ENCODE measurements at places on chromosomes 13 and 19.

GRCh38 chr13:20305587-20305986 lies 73.5 kb upstream of the GJB6 start:
- DNase-seq = no peak
- H3K27me3 ChIP-seq = peaks cover 9% of the 10 kb centered on the region
- H3K4me1 ChIP-seq = no peaks in the 10 kb centered on the region
- H3K27ac ChIP-seq = no peak overlapping the region
- H3K36me3 ChIP-seq = no peaks in the 10 kb centered on the region
- H3K4me3 ChIP-seq = no peak overlapping the region

DNA sequence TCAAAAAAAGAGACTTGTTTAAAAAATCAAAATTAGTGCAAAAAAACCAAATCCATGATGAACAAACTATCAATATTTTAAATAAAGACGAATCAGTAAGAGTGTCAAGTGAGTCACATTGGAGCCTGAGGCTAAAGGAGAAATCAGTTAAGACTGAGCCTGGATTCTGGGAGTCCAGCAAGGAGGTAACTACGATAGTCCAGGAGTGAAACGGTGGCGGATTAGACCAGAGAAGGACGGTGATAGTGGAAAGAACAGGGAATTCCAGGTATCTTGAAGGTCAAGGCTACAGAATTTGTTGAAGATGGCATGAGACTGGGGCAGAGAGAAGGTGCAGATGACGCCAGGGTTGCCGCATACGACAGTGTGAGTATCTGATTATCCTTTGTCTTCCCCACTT lies 7.0 kb upstream of the NPAS1 start:
- no peaks in the 10 kb centered on the region for H3K36me3 ChIP-seq
- no peak overlapping the region for H3K27ac ChIP-seq
- no peaks in the 10 kb centered on the region for H3K27me3 ChIP-seq
- peak; percentile 52 for DNase-seq
- H3K4me1 ChIP-seq = no peaks in the 10 kb centered on the region

DNA sequence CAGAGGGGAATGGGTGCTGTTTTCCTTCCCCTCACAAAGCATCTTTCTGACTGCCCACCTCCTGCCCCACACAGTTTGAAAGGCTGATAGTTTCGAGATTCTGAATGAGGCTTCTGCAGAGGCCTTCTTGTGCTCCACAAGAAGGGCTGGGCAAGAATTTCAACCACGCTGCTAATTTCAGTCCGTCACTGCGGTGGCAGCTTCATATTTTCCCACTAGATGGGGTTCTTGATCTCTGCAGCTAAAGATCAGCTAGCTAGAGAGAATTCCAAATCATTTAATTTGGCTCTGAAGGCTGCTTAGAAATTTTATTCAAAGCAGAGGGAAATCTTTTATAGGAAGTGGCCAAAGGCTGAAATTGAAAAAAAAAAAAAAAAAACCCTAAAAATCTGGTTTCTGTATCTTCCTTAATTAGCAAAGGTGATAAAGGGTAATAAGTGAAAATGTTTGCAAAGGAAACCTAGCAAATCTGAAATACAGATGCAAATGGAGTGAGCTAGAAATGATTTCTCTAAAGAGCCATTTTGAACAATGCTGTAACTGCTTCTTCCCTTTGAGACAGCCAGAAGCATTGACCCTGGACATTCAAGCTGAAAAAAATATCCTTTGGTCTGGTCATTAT lies 38.0 kb upstream of the C13orf42 start:
- peaks cover 28% of the 10 kb centered on the region for H3K27me3 ChIP-seq
- H3K4me1 ChIP-seq = no peaks in the 10 kb centered on the region
- DNase-seq = peak; percentile 75
- no peak overlapping the region for H3K4me3 ChIP-seq

DNA sequence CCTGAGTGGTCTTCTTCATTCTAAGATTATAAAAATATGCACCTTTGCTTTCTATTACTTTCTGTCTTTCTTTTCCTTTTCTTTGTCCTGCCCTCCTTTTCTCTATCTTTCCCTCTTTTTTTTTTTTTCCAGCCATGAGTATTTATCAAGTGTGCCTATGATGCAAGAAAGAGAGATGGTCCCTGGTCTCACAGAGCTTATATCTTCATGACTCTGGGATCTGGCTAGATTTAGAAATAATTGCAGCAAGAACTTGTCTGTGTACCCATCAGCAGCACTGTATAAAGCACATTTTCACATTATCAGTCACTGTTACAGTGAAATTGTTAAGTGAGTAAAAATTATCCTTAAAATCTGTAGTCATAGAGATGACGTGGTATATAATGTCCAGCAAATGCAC lies 31.6 kb upstream of the GAS6 start:
- H3K4me3 ChIP-seq = no peak overlapping the region
- no peaks in the 10 kb centered on the region for H3K36me3 ChIP-seq
- peak overlapping the region; percentile 87 for H3K27ac ChIP-seq
- peaks cover 33% of the 10 kb centered on the region for H3K4me1 ChIP-seq
- peak; percentile 18 for DNase-seq

- peak; percentile 83 for DNase-seq
- peaks cover 10% of the 10 kb centered on the region for H3K27me3 ChIP-seq
- H3K4me1 ChIP-seq = 0 out of 2 replicates have a peak, but pooled peaks cover 3% of the 10 kb centered on the region
- H3K4me3 ChIP-seq = peak within 1 kb of the TSS; percentile 99
Measured at GRCh38 chr19:913080-913748, at the start of gene R3HDM4. Gene R3HDM4, minus strand, starts transcription at chr19:913219. Its CDS starts 62 bp downstream, at chr19:913157.

DNA sequence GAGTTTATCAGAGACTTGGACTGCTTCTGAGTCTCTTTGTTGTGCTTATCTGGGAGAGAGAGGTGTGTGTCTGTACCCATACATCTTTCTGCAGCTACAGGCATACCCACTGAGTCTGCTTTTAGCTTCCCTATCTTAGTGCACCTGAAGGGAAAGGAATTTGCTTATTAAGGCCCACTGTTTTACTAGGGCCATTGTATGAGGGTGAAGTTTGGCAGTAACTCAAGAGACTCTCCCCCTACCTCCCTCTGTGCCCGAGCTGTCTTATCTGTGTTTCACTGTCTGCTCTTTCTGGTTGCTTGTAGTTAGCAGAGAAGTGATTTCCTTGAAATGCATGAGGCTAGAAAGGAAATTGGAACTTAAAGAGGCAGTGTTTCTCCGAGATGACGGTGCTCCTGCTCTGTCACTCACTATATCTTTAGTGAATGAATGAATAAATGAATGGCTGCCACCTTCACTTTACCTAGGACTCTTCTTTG lies 678 bp upstream of the CD33 start:
- H3K36me3 ChIP-seq = no peaks in the 10 kb centered on the region
- H3K4me1 ChIP-seq = no peaks in the 10 kb centered on the region
- no peaks in the 10 kb centered on the region for H3K27me3 ChIP-seq
- H3K27ac ChIP-seq = no peak overlapping the region
- no peak for DNase-seq

GRCh38 chr13:101398191-101398590 lies 18.1 kb downstream of the NALCN start:
- no peaks in the 10 kb centered on the region for H3K36me3 ChIP-seq
- 0 out of 2 replicates have a peak overlapping the region, but pooled peaks have one; percentile 8 for H3K4me3 ChIP-seq
- peaks cover 47% of the 10 kb centered on the region for H3K4me1 ChIP-seq
- peak; percentile 78 for DNase-seq
- no peaks in the 10 kb centered on the region for H3K27me3 ChIP-seq

DNA sequence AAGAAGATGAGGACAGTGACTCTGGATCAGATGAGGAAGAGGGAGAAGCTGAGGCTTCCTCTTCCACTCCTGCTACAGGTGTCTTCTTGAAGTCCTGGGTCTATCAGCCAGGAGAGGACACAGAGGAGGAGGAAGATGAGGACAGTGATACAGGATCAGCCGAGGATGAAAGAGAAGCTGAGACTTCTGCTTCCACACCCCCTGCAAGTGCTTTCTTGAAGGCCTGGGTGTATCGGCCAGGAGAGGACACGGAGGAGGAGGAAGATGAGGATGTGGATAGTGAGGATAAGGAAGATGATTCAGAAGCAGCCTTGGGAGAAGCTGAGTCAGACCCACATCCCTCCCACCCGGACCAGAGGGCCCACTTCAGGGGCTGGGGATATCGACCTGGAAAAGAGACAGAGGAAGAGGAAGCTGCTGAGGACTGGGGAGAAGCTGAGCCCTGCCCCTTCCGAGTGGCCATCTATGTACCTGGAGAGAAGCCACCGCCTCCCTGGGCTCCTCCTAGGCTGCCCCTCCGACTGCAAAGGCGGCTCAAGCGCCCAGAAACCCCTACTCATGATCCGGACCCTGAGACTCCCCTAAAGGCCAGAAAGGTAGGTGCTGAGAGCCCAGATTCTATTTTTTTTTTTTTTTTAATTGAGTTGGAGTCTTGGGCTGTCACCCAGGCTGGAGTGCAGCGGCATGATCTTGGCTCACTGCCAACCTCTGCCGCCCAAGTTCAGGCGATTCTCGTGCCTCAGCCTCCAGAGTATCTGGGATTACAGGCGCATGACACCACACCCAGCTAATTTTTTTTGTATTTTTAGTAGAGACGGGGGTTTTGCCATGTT lies 2.3 kb downstream of the PPP1R15A start:
- peaks cover 14% of the 10 kb centered on the region for H3K4me1 ChIP-seq
- peaks cover 42% of the 10 kb centered on the region for H3K36me3 ChIP-seq
- peak overlapping the region; percentile 94 for H3K4me3 ChIP-seq
- H3K27me3 ChIP-seq = no peaks in the 10 kb centered on the region
